A549 (cell line): ENCODE measurements at places on chromosomes 12 and 14.

- no peak for DNase-seq
Observed at GRCh38 chr12:49456131-49456679, 82.6 kb upstream of the KCNH3 start.

DNA sequence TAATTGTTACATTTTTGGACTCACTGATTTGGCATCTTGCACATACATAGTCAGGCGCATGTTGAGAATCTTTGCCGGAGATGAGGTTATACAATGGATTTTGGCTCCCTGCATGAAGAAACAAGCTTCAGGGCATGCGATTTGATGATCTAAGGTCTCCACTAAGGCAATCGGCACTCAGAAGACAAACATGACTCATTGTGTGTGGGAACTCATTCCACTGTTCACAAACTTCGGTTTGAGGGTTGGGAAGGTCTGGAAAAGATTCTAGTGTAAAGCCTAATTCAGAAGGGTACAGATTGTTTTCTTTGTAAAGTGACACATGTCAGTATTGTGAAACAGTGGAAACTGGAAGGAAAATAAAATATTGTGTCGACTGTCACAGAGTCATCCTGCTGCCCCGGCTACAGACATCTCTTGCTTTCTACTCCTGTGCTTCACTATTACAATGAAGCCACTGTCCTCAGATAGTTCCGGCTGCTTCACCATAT, 192.6 kb upstream of the HMGA2 start:
- peak; percentile 95 for DNase-seq

- no peak for DNase-seq
Observed at GRCh38 chr12:84397263-84397662, 515.3 kb downstream of the SLC6A15 start.

DNA sequence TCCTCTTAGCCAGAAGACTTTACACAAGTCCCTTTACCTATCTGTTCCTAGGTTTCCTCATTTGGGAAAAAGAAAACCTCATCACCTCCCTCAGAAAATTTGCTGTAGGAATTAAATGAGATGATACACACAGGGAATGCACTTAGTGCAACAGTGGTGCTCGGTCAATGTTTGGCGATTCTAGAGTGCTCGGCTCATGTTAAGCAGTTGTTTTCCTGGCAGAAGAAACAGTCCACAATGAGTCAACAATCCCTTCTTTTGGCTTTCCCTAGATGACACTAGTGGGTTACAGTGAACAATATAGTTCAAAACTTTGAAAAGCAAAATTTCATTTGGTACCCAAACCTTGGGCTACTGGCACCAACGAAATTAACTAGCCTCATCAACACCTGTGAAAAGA, 3.9 kb upstream of the TMEM233 start:
- DNase-seq = no peak

GRCh38 chr12:62158461-62159360, 101.5 kb upstream of the USP15 start:
- DNase-seq = no peak

DNA sequence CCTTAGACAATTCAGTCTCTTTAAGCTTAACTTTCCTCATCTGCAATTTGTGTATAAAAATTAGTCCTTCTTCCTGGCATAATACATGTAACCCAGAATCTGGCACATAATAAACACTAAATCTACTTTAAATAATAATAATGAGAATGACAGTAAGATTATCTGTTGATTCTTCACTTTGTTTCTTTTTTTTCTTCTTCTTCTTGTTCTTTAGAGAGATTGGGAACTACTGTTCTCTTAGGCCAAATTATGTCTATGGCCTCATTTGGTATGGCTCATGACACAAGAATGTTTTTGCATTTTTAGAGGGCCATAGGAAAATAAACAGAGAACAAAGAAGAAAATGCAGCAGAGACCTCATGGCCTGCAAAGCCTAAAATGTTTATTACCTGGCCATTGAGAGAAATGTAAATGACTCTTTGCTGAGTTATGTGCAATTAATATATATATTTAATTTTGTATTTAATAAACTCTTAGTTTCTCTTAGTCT, 275.8 kb downstream of the SLC6A15 start:
- DNase-seq = no peak

DNA sequence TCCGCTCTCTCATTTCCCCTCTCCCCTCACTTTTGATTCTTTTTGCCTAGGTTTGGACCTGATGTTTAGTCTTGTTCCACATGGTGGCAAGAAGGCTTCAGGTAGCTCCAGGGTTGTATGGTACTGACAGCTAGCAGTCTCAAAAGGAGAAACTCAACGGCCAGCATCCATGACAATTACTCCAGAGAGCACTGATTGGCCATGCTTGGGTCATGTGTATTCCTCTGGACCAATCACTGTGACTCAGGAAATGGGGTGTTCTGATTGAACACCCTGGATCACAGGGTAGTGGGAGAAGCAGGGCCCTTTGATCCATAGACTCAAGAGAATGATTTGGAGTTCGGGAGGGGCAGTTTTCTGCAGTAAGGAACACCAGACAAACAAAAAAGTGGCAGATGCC, 45.3 kb downstream of the DYRK2 start:
- DNase-seq = no peak

DNA sequence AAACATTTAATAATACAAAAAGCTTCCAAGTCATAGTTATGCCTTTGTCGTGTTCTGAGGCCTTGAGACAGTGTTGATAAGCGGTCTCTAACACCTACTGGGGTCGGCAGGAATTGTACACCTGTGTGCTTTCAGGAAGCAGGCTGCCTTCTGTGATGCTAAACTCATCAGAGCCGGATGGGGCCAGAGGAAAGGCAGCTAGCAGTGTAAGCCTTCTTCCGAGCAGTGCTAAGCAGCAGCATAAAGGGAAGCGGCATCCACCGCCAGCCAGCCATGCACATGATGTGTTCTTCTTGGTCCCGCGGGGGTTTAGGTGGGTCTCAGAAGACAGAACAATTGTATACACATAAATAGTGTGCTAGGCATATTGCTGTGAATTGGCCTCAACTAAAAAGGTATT, 159.3 kb downstream of the SLC15A4 start:
- DNase-seq = no peak
